ENCODE measurements at places on chromosomes 12 and 14.

GRCh38 chr14:97113339-97113738 lies 316.2 kb downstream of the VRK1 start:
- no peak for DNase-seq

- peak; percentile 54 for DNase-seq
Measured at GRCh38 chr12:74415633-74416032, 122.0 kb upstream of the ATXN7L3B start.

DNA sequence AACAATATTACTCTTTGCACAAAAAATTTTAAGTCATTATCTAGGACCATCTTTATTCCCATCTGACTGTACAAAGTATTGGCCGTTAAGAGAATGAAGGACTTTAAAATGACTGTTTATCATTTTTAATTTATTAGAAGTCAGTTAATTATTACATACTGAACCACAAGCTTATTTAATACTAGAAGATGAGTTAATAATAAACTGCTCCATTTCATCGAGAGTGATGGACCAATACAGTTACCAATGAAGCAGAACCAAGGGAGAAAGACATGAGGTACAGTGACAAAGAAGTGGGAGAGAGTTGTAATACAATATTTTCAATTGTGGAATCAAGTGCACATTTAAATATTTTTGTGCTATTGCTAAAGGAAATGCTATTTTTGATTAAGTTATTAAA lies 83.3 kb downstream of the PTPRO start:
- no peak for DNase-seq

GRCh38 chr12:111685322-111685810 lies 390 bp downstream of the BRAP start:
- DNase-seq: no peak

- DNase-seq: no peak
Measured at GRCh38 chr14:59849411-59850130, 21.0 kb downstream of the RTN1 start.

All from choroid plexus epithelial cell (primary cell).